ENCODE measurements at places on chromosomes 7 and 10.

DNA sequence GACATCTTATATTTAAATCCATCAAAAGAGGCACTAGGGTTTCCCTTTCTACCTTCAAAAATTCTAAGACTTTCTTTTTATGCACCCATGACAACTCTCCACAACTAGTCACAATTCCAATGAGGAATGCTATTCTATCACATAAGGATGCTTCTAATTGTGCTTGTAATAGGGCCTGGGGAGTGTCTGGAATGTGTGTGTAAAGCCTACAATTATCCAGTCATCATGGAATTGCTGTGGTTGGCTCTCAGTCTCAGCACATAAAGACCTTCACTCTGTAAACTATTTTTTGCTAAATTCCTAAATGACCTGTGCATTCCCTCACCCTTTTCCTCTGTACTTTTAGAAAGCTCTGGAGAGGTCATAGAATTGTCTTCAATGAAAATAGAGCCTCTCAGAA lies 86.7 kb downstream of the EPDR1 start:
- no peak for DNase-seq

GRCh38 chr10:15427843-15428414 lies 56.8 kb upstream of the FAM171A1 start:
- DNase-seq: no peak

DNA sequence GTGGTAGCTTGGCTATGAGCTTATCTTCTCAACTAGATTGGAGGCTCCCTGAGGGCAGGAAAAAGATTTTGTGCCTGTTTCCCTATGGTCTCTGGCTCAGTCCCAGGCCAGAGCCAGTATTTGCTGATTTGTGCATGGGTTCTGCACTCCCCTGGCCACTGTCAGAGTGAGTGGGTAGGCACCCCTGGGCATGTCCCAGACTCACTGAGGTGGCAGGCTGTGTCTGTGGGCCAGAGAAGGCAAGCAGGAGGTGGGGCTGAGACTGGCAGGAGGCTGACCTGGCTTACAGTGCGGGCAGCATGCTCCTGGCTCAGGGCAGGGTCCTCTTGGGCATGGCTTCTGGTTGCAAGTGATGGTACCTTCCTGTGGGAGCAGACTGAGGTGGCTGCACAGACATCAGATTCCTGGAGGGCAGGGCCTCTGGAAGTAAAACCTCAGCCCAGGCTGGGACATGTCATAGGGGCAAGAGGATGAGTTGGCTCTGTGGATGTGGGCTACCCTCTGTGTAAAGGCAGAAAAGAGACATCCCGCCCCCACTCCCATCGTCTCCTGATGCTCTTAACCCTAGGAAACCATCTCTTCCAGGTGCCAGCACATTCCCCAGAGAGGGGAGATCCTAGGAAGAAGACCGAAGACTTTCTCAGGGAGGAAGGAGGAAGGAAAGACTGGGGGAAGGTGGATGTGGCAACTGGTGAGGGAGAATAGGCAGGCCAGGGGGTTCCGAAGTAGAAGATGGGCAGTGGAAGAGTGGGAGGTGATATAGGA lies 4.3 kb downstream of the KCP start:
- DNase-seq: no peak

DNA sequence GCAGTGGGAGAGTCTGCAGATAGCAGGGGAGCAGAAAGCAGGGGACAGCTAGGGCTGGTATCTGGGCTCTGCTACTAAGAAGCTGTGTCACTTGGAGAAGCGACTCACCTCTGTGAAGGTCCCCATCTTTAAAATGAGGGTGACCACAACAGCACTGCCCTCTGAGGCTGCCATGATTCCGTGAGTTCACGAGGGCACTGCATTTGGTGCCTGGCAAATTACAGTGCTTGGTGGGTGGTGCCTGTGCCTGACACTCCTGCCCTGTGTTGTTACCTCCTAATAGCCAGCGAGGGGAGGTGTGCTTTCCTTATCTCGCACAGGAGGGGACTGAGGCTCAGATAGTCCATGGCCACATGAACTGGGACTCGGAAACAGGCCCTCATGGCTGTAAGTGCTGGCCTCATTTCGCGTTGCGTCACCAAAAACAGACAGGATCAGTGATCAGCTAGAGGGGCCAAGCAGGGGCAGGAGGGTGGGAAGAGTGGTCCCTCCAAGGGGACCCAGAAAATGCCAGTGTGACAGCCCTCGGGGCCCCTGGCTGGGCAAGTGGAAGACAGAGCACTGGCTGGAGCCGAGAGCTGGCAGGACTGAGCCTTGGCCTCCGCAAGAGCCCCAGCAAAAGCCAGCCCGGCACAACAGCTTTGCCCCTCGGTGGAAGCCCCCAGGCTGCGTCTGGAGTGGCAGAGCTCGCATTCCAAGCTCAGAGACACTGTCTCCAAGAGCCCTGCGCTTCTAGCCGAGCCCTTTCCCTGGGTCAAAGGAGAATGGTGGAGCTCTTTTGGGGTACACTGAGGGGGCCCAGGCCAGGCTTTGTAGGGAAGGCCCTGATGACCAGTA lies 17.3 kb upstream of the BNIP3 start:
- DNase-seq: no peak

- no peak for DNase-seq
Observed at GRCh38 chr10:95443636-95444035, 117.5 kb downstream of the SORBS1 start.

- peak; percentile 7 for DNase-seq
Observed at GRCh38 chr10:5536486-5537081, 11.8 kb downstream of the CALML3 start.

DNA sequence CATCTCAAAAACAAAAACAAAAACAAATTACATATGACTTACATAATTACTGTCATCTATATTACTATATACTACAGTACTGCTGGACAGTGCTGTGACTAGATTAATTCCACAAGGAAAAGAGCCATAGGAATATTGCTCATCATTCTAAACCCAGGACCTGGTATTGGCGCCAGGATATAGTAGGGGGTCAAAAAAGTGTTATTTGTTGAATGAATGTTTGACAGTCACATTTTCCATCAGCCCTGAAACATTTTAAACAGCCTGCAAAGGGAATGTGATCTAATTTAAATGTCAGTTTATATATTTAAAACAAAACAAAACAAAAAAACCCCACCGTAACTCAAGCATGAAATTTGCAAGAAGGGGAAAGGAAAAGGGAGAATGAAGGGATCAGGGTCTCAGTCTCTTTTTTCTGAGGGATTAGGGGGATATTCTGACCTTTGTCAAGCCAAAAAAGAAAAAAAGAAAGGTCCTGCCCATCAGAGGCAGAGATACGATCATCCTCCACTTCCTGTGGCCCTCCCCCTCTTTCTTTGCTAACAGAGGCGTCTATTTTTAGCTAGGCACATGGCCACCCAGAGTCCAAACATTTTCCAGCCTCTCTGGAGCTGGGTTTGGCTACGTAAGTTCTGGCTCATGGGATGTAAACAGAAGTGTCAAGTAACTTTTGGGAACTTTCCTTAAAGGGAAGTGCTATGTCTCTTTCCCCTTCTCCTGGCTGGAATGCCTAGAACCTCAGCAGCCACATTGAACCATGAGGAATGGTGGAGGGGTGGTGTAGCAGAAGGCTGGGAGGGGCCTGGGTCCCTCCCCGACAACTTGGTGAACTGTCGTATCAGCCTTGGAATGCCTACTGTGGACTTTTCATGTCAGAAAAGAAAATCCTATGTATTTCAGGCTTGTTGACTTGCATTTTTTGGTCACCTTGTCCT lies 44.6 kb upstream of the DLG5 start:
- DNase-seq: no peak

GRCh38 chr10:18735711-18736110 lies 76.5 kb downstream of the ARL5B start:
- DNase-seq: no peak

DNA sequence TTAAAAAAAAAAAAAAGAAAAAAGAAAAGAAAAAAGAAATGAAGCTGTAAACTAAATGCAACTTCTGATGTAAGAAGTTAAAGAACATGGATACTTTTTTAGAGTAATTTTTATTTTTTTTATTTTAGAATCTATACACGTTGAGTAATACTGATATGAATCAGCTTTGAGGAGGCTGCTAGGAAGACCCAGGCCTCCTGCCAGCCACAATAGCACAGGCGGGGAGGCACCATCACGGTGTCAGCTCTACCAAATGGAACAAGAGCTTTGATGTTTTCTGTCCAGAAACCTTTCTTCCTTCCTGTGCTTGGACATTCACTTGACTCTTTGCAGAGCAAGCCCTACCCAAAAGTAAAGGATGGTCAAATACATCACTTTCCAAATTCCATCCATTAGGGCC lies 45.3 kb upstream of the EGR2 start:
- no peak for DNase-seq

- DNase-seq: no peak
Observed at GRCh38 chr7:33593611-33594010, 311.7 kb upstream of the BMPER start.

DNA sequence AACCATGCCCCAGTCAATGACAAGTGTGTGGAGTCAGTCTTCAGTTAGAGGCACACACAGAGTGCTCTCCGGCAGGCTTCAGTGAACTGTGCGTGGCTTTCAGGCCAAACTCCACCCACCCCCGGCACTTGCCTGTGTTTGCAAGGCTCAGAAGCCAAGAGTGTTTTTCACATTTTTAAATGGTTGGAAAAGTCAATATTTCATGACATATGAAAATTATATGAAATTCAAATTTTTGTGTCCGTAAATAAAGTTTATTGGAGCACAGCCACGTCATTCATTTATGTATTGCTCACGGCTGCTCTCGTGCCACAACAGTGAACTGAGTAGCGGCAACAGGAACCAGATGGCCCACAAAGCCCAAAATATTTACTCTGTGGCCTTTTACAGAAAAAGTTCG lies 104.7 kb downstream of the SFMBT2 start:
- no peak for DNase-seq

DNA sequence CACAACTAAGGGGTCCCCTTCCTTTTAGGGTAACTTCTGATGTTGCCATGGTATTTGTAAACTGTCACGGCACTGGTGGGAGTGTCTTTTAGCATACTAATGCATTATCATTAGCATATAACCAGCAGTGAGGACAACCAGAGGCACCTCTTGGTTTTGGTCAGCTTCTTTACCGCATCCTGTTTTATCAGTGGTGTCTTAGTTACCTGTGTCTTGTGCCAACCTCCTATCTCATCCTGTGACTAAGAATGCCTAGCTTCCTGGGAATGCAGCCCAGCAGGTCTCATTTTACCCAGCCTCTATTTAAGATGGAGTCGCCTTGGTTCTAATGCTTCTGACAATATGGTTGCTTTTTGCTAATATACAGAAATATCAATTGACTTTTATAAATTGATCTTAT lies 54.9 kb downstream of the AHCYL2 start:
- DNase-seq: no peak

DNA sequence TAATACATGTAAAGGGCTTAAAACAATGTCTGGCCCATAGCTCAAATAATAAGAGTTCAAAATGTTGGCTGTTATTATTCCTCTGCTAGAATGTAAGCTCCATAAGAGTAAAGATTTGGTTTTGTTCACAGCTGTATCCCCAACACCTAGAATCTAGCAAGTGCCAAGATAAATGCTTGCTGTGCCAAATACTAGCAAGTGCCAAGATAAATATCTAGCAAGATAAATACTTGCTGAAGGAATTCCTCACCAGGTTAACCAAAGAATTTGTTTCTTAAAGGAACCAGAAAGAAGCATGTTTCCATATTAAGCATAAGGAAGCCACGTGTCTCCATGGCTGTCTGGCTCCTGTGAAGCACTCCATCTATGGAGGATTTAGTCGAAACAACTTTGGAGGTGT lies 235.2 kb upstream of the SP4 start:
- no peak for DNase-seq

GRCh38 chr10:20624642-20625041 lies 272.5 kb downstream of the NEBL start:
- DNase-seq: no peak

DNA sequence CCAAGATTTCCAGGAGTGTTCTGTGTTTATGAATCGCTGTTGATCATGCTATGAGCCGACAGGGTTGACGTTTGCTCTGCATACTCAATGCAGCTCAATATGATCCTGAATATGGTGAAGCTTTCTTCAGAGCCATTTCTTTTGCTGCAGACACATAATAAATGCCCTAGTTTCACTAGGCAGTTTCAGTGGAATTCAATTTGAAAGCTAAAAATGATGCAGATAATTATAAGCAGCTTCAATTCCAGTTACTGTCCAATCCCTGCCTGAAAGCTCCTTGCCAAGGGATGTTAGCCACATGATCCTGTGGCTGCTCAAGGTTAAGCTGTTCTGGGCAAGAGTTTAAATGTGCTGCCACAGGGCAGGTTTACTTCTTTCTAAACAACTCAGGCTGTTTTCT lies 805.6 kb downstream of the NRG3 start:
- DNase-seq: no peak

DNA sequence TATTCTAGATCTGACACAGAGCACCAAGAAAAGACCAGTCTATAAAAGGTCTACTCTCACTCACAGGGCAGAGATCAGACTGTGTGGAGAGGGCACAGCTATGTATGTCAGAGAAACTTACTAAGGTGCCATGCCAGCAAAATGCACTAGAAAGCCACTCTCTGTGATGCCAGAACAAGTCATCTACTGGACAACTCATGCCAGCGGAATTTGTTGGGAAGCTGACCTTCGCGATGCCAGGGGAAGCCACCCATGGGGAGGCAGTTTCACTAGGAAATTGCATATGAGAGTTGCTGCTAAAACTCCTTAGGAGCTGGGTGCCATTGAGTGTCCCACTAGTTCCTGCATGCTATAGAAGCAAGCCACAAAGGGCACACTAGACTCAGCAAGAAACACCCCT lies 58.5 kb downstream of the MICU1 start:
- no peak for DNase-seq

DNA sequence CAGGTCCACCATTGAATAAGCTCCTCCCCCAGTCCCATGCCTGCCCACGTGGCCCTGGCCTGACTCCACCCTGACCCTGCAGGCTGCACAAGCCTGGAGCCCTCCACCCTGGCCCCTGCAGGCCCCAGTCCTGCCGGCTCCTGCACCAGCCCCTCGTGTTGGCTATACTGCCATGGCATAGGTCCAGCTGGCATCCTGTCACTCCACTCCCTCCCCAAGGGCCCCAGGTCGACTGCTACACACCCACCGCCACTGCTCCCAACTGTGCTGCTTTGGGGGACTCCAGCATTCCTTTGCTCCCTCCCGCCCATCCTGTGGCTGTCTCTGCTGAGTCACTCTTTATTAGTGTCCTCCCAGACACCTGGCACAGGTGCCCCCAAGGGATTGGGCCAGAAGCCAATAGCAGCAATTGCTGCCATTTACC lies 32.4 kb upstream of the HSPA12A start:
- DNase-seq: peak; percentile 56

DNA sequence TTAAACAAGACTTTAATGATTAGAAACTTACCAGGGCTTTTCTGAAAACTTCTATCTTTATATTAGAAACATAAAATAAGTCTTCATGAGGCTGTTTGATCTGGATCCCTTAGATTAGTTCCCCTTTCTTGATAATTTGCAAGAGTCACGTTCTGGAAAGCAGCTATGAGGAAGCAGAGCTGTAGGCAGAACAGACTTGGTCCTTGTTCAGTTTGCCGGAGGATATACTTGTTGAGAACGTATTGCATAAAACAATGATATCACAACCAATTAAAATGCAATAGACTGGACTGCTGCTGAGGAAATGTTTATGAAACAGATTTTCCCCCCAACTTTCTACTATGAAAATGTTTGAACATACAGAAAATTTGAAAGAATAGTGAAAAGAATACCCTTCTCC lies 2.8 kb downstream of the SAMD9L start:
- DNase-seq: no peak
